ENCODE measurements at places on chromosomes 7 and 10.

DNA sequence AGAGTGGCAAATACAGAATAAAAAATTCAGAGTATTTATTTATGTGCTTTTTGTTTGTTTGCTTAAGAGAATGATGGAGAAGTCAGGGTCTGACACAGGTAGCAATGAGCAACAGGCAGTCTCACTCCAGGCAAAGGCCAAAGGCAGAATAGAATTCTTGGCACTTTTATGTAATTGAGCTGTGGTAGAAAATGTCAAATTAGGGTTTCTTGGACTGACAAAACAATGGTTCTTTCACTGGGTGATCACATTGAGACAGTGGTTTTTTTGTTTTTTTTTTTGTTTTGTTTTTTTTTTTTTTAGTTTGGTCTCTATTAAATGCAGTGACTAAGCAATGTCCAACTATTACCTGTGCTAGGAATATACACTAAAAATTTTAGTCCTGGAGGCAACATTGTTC is 27.4 kb downstream of the POM121L12 start:
- no peak for DNase-seq

- DNase-seq, result no peak
Measured at GRCh38 chr10:113302062-113302461, 250.8 kb upstream of the HABP2 start.

DNA sequence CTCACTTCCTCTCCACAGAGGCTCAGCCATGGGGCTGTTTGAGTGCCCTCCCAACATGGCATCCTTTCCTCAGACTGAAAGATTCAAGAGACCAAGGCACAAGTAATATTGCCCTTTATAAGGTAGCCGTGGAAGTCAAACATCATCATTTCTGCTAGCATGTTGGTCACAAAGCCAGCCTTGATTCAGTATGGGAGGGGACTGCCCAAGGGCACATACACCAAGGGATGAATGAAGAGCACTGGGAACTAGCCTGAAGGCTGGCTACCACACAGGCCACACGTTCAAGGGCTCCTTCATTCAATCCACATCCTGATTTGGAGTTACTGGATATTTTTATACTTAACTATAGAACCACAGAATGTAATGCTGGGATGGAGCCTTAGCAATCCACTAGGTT is 39.3 kb downstream of the CPVL start:
- no peak for DNase-seq

GRCh38 chr10:130282492-130283218 is 146.5 kb downstream of the GLRX3 start:
- DNase-seq, result no peak

DNA sequence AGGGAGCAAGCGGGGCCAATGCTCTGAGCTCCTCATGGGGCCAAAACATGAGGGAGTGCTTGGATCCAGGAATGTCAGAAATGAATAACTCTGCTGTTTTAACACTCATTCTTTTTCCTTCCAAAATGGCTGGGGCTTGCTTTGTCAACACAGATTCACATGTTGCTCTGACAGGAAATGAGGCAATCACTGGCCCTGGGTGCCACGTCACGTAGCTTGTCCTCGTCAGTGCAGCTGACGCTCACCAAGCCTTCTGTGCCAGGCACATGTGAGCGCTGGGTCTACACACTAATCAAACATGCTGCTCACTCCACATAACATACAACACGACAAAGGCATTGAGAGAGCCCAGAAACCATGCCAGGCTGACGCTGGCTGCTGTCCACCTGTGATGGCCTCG is 198.9 kb downstream of the WDR37 start:
- DNase-seq, result no peak

DNA sequence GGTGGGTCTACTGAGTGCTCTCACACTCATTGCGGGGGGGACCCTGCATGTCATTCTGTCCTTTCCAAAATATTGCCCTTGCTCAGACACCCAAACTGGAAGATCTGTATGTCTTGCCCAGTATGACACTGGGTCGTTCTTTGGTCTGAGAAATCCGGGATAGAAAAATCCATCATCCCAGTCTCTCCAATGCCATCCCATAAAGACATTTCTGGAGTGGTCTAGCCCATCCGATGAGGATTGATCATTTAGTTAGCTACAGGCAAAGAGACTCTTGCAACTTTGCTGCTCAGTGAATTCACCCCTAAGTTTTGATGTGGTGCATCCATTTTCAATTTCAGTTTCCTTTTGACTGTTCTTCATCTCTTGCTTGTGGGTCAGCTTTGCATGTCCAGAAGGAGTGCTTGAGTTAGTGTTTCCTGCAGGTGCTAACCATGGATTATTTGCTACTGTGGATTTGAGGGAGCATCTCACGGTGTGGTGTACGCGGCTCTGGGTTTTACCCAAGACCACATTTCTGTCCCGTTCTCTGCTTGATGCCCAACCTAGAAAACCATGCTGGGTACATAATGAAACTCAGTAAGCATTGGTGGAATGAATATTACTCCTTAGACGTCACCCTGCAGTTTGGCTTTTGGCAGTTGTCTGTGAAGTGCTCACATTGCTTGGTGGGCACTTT is 247.0 kb upstream of the MKI67 start:
- DNase-seq, result no peak
